Hematopoietic multipotent progenitor cell treated with erythropoietin and hydrocortisone succinate and interleukin-3 and kit ligand, for 8 days (in vitro differentiated cells): ENCODE measurements at places on chromosomes 7 and 10.

GRCh38 chr7:31679574-31680305, 7.3 kb upstream of the PPP1R17 start:
- DNase-seq, result no peak

- no peak for DNase-seq
These were observed 65.0 kb downstream of the FBXL13 start for GRCh38 chr7:103009466-103010185.

GRCh38 chr7:155268921-155269650, 28.6 kb upstream of the INSIG1 start:
- peak; percentile 44 for DNase-seq

- DNase-seq, result no peak
These were observed at the start of gene GRM3 for GRCh38 chr7:86643561-86644281. Gene GRM3 (plus strand): TSS chr7:86643909. CDS start chr7:86765146, 121,237 bp downstream.

DNA sequence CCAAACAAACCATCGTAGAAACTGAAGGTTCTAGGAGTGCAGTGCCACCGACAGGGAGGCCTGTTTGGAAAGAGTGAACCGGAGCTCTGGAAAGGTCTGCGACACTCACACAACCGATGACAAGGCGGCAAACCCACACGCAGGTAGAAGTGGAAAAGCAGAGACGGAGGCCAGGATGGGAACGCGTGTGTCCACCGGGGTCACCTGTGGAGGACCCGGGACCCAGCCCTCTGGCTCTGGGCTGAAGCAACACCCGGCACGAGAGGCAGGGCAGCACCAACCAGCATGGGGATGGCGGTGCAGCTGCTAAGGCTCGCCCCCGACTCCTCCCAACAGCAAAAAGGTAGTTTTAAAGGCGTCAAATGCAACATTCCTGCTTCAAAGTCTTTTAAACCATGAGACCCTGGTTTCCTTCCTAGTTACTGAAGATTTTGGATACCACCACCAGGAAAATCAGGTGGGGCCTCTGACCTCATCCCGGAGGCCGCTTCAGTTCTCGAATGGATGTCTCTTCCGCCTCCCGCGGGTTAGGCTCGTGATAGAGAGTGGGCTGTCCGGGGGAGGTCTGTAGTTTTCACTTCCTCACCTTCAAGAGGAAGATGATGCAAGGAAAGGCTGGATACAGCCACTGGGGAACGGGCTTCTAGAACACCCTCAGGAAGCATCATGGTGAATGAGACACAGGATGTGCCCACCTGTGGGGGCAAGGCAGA, 115.5 kb downstream of the SMURF1 start:
- no peak for DNase-seq

- no peak for DNase-seq
These were observed 2.4 kb downstream of the ZNF488 start for GRCh38 chr10:47381427-47382379.

DNA sequence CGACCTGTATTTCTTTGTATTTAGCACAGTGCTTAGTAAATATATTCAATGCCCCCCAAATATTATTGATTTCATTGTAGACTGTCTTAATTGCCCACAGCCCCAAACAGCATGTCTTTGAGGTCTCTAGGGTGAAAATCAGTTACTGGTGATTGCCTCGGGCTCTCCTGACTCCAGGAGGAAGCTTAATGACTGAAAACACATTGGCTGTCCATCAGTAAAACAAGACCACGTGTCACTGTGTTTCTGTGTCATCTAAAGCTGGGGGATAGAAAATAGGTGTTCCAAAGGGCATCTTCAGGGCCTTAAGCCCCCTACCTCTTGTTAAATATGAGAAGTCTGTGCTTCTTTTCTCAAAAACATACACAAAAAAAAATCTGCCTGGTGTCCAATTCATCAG, 67.9 kb downstream of the CACNA2D1 start:
- DNase-seq, result no peak

GRCh38 chr10:2665772-2666171, 401.6 kb upstream of the PFKP start:
- no peak for DNase-seq

DNA sequence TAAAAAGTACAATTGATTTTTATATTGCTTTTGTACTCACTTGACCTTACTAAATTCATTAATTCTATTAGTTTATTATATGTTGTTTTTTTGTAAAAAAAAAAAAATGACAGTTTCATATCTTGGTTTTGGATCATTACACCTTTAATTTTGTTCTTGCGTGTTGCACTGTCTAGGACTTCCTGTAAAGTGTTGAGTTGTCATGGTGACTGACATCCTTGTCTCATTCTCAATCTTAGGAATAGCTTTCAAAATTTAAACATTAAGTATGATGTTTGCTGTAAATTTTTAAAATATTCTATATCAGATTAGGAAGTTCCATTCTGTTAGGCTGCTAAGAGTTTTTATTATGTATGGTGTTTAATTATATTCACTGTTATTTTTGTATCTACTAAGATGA, 139.1 kb downstream of the ARHGAP12 start:
- no peak for DNase-seq

GRCh38 chr10:86715156-86715795, 41.1 kb upstream of the BMPR1A start:
- no peak for DNase-seq

- DNase-seq, result no peak
These were observed 34.2 kb downstream of the DNAJC12 start for GRCh38 chr10:67803588-67804394.

GRCh38 chr10:50395271-50395670, 144.0 kb upstream of the ASAH2 start:
- no peak for DNase-seq

- DNase-seq, result no peak
These were observed 210.9 kb downstream of the RNLS start for GRCh38 chr10:88372051-88372715.

GRCh38 chr10:69801434-69802315, at the start of gene COL13A1:
Gene COL13A1 (plus strand): TSS chr10:69801906. CDS start chr10:69802424, 518 bp downstream.
- no peak for DNase-seq

- no peak for DNase-seq
These were observed 9.9 kb upstream of the GALNT11 start for GRCh38 chr7:152015600-152015999.

DNA sequence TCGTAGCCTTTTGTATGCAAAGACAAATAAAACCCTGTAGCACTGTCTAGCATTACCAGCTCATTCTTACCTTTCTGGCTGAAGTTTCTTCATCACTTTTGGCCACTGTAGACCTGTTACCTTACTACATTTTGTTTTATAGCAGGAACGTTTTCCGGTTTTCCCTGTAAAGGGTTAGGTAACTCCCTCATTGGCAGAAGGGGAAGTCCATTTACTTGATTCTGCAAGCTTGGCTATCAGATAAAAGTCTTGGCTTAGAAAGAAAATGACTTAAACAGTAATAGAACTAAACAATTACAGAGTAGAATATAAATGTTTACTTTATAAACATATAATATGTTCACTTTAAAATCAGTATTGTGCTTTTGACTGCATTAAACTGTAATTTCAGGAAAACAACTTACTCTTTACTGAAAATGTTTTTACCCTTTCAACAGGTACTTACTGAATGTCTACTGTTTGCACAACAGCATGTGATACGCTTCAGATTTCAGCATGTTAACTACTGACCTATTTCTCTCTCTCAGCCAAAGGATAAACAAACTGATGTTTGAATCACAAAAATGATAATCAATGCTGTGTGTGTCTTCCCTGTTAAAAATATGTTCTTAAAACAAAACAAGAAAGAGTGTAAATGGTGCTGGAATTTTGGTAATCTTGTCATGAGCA, 67.1 kb downstream of the OTUD1 start:
- no peak for DNase-seq

GRCh38 chr7:148021507-148022045, 569.0 kb upstream of the C7orf33 start:
- DNase-seq, result no peak

- no peak for DNase-seq
These were observed 45.4 kb downstream of the NAMPT start for GRCh38 chr7:106239406-106239805.

DNA sequence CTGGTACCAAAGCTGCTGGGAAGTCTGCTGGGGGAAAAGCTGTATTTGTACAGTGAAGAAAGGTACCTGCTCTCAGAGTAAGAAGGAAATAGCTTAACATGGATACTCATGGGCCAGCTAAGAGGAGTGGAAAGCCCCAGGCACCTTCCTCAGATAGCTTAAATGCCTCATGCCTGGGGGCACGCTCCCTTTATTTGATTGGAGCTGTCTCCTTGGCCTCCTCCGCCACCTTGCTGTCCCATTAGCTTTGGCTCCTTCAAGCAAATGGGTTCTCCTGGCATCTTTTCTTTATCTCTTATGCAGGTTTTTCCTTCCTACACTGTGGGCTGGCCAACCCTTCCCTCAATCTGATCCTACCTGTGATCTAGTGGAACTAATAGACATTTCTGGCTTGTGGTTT, 318.5 kb downstream of the SH2D4B start:
- no peak for DNase-seq

GRCh38 chr10:121183236-121183635, 332.1 kb downstream of the WDR11 start:
- no peak for DNase-seq

GRCh38 chr10:110651044-110651958, 7.2 kb downstream of the RBM20 start:
- no peak for DNase-seq

GRCh38 chr7:139108266-139109187, 993 bp downstream of the ZC3HAV1 start:
- no peak for DNase-seq

GRCh38 chr7:107394276-107394675, 75.6 kb upstream of the GPR22 start:
- DNase-seq, result no peak

GRCh38 chr10:74934100-74934812, 107.9 kb downstream of the KAT6B start:
- DNase-seq, result no peak

GRCh38 chr7:27133409-27134231, 3.1 kb upstream of the HOXA4 start:
- no peak for DNase-seq

DNA sequence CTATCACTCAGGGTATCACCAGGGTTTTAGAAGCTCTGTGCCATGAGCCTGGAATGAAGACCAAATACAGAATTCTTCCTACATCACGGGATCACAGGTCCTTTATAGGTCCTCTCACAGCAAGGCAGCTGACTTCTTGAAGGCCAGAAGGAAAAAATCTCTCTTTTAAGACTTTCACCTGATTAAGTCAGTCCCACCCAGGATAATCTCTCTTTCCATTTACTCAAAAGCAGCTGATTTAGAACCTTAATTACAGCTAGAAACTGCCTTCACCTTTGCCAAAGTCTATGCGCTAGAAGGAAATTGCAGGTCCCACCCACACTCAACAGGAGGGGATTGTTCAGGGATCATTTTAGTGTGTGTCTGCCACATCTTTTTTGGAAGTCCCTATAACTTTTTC, 135.1 kb downstream of the RAB11FIP2 start:
- no peak for DNase-seq

DNA sequence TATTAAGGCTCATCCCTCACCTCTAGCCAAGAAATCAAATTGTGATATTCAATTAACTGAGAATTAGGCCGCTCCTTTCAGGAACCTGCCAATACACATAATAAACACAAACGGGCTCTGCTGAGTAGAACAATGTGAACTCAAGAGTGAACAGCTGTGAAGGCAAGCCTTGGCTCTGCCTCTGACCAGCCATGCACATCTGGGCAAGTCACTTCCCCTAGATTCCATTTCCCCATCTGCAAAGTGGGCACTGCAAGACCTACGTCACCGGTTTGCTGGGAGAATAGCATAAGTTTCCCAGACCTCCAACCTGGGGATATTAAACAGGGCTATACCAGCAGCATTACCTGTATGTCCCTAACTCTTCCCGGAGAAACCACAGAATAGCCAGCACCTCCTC, 355.2 kb downstream of the TNS3 start:
- no peak for DNase-seq

- peak; percentile 70 for DNase-seq
These were observed at the start of gene RNLS for GRCh38 chr10:88582806-88583583. Gene RNLS (minus strand): TSS chr10:88583318.

GRCh38 chr10:51729822-51730555, 30.6 kb upstream of the CSTF2T start:
- DNase-seq, result no peak

DNA sequence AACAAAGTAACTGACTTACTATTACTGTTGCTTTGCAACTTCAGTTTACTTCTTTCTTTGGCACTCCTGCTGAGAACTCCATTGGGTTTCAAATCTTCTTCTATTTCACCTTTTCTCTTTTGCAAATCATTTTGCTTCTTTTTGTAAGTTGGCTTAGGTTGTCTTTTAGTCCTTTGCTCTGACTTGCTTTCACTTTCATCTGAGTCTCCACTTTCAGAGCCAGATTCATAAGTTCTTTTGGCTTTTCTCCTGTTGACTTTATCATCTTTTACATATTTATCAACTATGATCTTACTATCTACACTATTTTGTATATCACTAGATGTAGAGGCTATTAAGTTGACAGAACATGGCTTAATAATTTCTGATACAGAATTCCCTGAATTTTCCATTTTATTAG, 73.4 kb downstream of the NRBF2 start:
- DNase-seq, result no peak

- no peak for DNase-seq
These were observed 184.9 kb downstream of the ADARB2 start for GRCh38 chr10:1552406-1552805.

- DNase-seq, result no peak
These were observed 7.3 kb downstream of the ZMIZ2 start for GRCh38 chr7:44755698-44756627.

- no peak for DNase-seq
These were observed 6.1 kb downstream of the CHST3 start for GRCh38 chr10:71970331-71970730.

DNA sequence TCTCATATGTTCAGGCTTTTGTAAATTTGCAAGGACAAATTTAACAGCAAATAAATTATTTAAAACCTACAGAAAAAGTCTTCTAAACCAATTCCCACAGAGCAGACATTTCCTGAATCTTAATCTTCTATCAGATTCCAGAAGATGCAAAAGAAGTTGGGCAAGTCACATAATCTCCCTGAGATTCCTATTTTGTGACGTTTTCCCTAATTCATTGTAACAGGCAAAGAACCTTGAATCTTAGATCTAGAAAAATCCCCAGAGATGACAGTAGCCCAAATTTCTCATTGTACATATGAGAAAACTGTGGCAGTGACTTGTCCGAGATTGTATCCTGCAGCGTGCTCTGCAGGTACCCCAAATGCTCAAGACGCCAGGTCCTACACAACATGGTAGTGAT, 4.9 kb downstream of the ITPRID1 start:
- DNase-seq, result no peak

- no peak for DNase-seq
These were observed at the start of gene DGKB for GRCh38 chr7:14902589-14903067. Gene DGKB (minus strand): TSS chr7:14902751.

- DNase-seq, result no peak
These were observed 6.6 kb downstream of the CUBN start for GRCh38 chr10:17122726-17123661.

- no peak for DNase-seq
These were observed 252.2 kb downstream of the ELFN1 start for GRCh38 chr7:1922071-1922869.

- no peak for DNase-seq
These were observed 81.1 kb downstream of the TCF7L2 start for GRCh38 chr10:113031147-113031546.
